NCI-H226 (cell line): ENCODE measurements at places on chromosomes 3 and 15.
A peak's percentile ranks its signal among the peaks of the same experiment; 100 is the strongest.

GRCh38 chr15:37252530-37252929 is 152.2 kb upstream of the MEIS2 start:
- no peak for DNase-seq

DNA sequence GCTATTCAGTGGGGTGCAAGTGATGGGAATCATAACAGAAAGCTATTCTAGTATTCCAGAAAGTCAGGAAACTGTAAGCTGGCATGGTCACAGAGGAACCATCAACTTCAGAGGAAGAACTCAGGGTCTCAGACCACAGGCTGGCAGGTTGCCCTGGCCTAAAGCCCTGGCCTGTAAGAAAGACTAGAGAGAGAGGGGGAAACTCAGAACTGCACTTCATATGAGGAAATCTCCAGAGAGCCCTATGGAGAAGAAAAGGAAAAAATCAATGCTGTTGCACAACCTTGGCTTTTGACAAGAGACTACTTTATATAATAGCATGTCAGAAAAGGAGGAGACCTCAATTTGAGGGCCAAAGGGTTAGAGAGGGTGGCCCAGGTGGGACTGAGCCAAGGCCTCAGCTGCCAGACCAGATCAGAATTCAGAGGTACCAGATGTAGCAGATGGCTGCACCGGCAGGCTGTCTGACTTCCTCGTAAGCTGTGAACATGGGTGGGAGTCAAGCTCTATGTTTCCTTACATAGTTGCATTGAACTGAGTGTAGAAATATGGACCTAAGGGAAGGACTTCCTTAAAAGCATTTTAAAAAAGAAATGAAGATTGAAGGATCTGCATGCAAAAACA is 333.8 kb downstream of the PDCD6IP start:
- no peak for DNase-seq

DNA sequence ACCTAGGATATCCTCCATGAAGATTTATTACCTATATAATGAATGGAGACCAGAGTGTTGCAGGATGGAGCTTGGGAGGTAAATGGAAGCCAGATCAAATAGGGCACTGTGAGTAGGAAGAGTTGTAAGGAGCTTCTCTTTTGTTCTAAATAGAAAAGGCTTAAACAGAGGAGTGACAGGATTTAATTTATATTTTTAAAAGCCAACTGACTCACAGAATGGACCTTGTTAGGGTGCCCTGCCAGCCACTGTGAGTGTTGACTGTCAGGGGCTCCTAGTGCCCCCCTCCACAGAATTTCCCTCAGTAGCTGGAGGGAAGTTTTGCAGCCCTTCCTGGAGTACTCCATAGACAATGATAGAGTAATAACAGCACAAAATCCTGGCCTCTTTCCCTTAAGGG is 547.5 kb downstream of the MCTP2 start:
- DNase-seq: no peak

- peak; percentile 39 for DNase-seq
Observed at GRCh38 chr3:156488767-156489166, 66.2 kb downstream of the SSR3 start.

DNA sequence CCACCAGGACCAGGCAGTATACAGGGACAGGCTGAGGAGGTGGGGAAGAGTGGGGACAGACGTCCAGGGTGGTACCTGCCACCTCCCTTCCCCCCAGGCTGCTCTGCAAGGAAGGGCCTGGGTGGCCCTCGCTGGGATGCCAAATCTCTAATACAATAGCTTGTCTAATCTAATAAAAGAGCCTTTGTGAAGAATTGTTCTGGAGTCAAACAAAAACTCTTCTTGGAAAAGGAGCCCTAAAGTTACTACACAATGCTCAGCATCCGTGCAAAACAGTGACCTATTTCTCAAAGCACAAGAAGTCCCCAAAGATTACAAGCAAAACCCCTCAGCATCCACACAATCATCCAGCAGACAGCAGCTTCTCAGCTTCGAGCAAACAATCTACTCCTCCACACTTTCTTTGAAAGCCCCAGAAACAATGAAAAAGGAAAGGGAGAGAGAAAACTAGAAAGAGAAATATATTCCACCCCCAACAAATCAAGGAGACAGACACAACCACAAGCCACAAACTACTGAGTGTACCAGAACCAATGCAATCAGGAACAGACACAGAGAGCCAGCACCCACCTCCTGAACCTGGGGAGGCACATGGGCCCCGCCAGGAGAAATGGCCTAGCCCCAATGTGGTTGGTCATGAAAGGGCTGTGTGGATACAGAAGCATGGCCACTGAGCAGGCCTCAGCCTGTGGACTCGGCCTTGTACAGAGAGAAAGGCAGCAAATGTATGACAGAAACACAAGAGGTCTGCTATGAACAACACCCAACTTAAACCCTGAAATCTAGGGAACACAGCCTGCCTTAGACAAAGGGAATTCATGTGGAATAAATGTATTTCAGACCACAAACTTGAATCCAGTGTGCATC is 177.1 kb upstream of the CHRNA7 start:
- no peak for DNase-seq

- DNase-seq: peak; percentile 36
Observed at GRCh38 chr3:98702166-98702565, 61.0 kb upstream of the ST3GAL6 start.

- no peak for DNase-seq
Observed at GRCh38 chr15:96338766-96339618, 8.5 kb downstream of the NR2F2 start.

GRCh38 chr15:37037850-37038715 is 62.3 kb downstream of the MEIS2 start:
- DNase-seq: no peak
